Activated CD8-positive, alpha-beta memory T cell treated with anti-CD3 and anti-CD28 coated beads for 48 hours (primary cell): ENCODE measurements at places on chromosomes 5 and 9.

GRCh38 chr5:122704247-122705036 is 70.4 kb upstream of the SNX2 start:
- DNase-seq = no peak

DNA sequence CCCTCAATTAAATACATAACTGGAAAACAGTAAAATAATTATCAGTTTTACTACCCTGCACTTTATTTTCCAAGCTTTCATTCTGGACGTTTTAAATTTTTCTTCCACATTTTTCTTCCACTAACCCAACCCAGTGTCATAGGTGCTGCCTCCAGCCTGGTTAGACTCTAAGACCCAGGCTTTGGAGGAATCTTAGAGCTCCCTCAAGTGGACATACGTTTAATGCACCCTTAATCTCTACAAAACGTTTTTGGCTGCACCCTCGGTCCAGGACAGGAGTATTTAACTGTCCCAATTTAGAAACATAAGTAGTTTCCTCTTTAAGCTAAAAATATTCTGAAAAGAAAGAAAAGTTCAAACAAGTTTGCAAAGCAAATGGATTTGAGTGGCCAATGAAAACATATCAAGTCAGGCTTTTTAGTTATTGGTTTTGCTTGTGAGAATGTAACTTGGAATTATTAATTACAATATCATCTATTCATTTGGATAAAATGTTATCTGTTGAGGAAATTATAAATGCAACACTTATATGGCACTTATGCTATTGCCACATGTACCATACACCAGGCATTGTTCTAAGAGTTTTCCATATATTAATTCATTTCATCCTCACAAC is 38.9 kb downstream of the CDH6 start:
- no peak for DNase-seq

GRCh38 chr5:143805861-143806260 is 6.1 kb upstream of the HMHB1 start:
- DNase-seq = no peak

- DNase-seq = no peak
Measured at GRCh38 chr5:121108725-121109124, 644.6 kb downstream of the PRR16 start.

GRCh38 chr5:63963926-63964325 is 1.7 kb upstream of the HTR1A start:
- no peak for DNase-seq

DNA sequence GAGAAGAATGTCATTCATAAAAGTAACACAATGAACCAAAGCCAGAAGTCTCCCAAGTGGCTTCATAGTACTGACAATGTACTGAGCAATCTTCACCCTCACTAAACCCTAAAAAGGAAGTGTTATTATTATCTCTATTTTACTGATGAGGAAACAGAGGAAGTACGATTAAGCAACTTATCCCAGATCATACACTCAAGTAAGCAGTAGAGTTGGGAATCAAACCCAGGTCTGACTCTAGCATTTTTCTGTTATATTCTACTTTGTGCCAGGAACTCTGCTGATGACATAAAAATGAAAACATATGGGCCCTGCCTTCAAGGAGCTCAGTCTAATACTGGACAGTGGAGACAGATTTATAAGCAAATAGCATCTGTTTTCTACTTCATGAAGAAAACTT is 109.2 kb downstream of the RAPGEF6 start:
- DNase-seq = no peak

DNA sequence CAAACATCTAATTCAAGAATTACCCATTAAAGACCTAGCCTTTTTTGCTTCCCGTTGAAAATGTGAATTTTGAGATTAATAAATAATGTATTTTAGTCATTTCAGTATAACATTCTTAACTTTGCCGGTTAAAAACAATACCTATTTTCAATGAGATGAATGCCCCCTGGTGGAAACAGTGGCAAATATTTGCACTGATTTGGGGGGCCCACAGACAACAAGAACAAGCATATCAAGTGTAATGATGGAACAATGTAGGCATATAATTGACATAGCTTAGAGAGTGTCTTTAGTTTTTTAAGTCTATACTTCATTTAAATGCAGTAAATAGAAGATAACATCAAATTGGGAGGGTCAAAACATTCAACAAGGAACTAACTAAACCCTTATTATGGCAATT is 111.9 kb downstream of the NTRK2 start:
- no peak for DNase-seq

DNA sequence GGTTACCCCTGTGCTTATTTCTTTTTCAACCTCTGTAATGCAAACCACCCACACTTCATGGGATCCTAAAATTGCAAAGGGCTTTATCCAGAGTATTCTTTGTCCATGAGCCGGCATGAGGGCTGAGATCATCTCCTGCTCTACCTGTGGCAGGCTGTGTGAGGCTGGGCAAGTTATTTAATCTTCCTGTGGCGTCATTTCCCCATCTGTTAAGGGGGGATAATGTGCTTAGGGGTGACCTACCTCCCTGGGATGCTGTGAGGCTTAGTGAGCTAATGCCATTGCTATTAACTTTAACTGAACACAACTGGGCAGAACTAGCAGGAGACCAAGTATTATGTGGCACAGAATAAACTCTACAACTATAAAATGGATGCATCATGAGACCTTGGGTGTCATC is 17.0 kb downstream of the FRMPD1 start:
- DNase-seq = no peak

GRCh38 chr5:40223884-40224402 is 455.8 kb upstream of the PTGER4 start:
- no peak for DNase-seq

DNA sequence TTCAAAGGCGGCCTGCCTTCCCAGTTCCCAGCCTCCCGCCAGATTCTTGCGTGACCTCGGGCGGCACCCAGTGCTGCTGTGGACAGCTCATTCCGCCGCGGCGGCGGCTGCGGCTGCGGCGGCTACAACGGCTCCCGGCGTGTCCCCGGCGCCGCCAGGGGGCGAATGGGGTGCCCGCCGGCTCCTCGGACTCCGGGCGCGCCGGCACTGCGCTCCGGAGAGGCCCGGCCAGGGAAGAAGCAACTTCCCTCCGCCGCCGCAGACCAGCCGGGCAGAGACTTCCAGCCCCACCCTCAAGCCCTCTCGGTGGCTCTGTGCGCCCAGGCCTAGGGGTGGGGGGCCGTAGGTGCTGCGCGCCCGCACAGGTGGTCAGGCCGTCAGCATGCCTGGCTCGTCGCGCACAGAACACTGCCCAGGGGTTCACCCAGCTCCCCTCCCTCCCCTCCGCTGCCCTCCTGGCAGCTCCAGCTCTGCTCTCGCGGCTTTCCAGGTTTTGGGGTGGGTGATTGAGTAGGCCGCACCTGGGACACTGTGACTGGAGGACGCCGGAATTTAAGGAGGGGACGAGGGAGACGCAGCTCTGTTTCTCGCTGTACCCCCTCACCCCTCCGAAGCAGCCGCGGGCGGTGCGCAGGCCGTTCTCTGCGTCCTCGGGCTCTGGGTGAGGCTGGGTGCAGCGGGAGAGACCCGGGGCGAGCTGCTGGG is 20.2 kb downstream of the IGIP start:
- peak; percentile 31 for DNase-seq

DNA sequence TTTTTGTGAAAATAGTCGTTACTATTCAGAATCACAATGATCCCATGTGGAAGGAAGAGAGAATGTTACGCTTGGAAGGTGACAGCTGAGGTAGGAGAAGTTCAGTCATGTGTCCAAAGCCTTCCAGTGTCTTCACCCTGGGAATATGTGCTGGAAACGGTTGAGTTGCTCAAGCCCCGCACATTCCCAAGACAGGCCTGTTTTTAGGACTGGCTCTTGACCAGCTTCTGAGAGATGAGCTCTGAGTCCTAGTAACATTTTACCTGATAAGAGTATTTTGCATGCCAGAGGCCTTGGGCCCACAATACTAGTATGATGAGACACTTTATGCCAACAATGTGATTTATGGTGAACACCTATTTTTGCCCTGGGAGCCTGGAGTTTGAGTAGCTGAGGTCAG is 101.7 kb downstream of the LMNB1 start:
- DNase-seq = no peak

GRCh38 chr5:89204756-89205155 is 321.8 kb upstream of the MEF2C start:
- DNase-seq = no peak

GRCh38 chr5:17190242-17190778 is 27.1 kb upstream of the BASP1 start:
- DNase-seq = no peak

- no peak for DNase-seq
Measured at GRCh38 chr5:41256400-41256799, 43.1 kb upstream of the C6 start.

DNA sequence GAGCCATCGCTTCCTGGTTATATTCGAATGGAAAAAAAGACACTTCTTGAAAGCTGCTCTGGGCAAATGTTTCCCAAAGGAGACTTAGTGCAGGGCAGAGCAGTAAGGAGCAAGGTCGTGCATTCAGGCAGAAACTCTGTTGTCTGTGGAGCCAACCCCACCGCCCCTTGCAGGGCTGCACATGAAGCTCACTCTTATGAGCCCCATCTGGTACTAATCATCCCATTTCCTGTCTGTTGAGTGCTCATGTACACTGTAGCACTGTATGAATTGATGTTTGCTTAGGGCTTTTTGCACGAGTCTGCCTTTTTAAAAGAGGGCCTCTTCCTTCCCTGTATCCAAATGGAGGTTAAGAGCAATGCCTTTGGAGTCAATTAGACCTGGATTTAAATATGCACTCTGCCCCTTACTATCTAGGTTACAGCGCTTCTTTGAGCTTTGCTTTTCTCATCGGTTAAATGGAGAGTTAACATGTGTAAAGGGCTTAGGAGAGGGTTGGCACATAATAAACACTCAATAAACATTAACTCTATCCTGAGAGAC is 25.4 kb downstream of the HMHB1 start:
- no peak for DNase-seq

- no peak for DNase-seq
Measured at GRCh38 chr9:129177443-129177790, 644 bp downstream of the IER5L start.

- DNase-seq = no peak
Measured at GRCh38 chr5:31682025-31682424, 43.1 kb downstream of the PDZD2 start.

GRCh38 chr5:159456261-159456660 is 126.0 kb upstream of the IL12B start:
- DNase-seq = no peak

DNA sequence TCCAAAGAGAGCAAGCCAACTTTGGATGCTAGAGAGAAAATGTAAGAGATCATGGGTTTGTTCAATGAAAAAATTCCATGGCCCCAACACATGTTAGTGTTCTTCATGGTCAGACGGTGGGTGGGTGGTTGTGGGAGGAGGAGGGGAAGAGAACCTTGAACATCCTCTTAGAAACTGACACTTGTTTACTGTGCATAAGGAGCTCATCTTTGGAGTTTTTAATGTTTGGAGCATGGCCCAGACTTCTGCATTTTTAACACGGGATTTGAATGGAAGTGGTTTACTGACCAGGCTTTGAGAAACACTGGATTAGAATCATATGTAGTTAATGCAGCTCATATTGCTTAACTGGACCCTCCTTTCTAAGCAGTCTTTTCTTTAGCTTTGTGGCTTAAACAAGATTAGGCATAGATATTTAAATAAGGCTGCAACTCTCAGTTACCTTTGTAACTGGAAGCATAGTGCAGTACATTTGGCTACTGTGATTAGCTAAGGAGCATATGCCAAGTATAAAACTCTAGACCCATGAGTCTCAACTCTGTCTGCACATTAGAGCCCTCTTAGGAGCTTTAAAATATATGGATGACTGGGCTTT is 60.1 kb downstream of the FOCAD start:
- DNase-seq = no peak

DNA sequence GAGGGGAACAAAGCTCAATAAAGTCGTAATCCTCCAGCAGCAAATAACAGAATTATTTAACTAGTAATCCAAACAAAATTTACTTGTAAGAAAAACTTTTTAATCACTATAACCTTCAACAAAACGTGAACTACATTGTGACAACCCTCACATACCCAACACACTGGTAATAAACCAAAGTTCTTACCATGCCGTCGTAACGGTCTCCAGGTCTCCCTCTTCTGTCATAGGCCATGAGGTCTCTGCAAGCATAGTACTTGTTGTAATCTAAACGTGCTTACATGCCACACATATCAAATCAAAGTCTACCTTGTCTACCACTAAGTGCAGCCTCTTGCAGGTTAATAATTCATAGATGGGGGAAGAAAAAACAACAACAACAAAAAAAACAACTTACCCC is 8.5 kb downstream of the HNRNPK start:
- DNase-seq = no peak

GRCh38 chr5:74034733-74035132 is 408.7 kb downstream of the ARHGEF28 start:
- no peak for DNase-seq

- DNase-seq = no peak
Measured at GRCh38 chr5:38590838-38591522, 34.5 kb upstream of the LIFR start.

- no peak for DNase-seq
Measured at GRCh38 chr5:109041317-109041716, 293.6 kb downstream of the FER start.

GRCh38 chr9:125660557-125660956 is 46.5 kb downstream of the MAPKAP1 start:
- DNase-seq = no peak

- DNase-seq = no peak
Measured at GRCh38 chr5:34685485-34686165, 29.5 kb downstream of the RAI14 start.

GRCh38 chr9:19320495-19320894 is 59.5 kb downstream of the RPS6 start:
- DNase-seq = no peak

- no peak for DNase-seq
Measured at GRCh38 chr5:59548807-59549357, 344.6 kb downstream of the PDE4D start.

- DNase-seq = no peak
Measured at GRCh38 chr5:39148983-39149534, 70.3 kb downstream of the FYB1 start.

DNA sequence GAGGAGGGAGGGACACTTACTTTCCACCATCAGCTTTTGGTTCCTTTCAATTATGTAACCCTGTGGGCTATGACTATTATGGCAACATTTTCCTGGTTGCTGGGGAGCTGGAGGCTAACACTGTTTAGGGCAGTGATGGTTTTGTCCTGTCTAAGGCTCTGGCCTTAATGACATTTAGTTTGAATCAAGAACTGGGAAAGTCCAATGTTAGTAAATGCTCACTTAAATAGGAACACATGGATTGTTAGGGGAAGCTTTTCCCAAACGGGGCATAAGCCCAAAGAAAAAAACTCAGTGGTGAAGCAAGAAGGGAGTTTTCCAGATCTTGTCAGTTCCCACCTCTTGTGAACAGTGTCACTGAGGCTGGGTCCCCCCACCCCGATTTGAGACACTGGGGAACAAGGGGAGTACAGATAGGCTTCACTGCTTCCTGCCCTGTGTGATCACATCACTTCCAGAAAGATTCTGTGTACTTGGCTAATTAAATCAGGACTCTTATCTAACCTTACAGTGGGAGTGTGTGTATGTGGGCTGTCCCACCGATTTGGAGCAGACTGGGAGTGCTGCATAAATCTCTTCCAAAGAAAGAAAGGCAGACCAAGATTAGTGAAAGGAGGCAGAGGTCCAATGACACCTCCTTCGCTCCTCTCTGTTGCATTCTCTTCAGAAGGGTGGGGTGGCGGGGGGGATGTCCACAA is 206.4 kb downstream of the PTTG1 start:
- no peak for DNase-seq

GRCh38 chr9:77935974-77936373 is 95.6 kb downstream of the GNAQ start:
- no peak for DNase-seq
